ENCODE measurements at places on chromosomes 11 and 22. TPM values are rescaled to one million over a fixed set of nuclear protein-coding genes. Genes with fewer than 3 reads are reported as not detected.

DNA sequence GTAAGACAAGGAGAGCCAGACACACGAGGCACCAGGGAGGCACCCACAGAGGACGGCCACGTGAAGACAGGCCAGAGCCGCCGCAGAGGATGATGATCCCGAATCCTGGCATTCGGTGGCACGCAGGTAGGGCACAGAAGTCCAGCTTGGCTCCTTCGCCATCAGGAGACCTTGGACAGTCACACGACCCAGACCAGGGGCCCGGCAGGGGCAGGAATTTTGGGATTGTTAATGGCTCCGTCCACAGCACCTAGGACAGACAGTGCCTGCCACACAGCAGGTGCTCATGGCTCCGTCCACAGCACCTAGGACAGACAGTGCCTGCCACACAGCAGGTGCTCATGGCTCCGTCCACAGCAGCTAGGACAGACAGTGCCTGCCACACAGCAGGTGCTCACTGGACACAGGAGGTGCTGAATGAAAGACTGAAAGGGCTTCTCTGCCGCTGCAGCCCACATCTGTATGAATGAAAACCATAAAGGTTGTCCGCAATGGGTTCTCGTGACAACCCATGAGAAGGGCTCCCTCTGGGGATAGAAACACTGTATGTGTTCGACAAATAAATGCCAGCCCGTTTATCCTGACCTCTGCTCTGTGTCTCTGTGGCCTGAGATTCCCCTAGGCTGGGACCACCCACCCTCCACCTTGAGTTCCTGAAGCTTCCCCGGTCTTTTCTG is 341.6 kb downstream of the CTTN start:
- no peak for DNase-seq

GRCh38 chr22:23562186-23562585 is 17.9 kb downstream of the IGLL1 start:
- DNase-seq, result no peak

DNA sequence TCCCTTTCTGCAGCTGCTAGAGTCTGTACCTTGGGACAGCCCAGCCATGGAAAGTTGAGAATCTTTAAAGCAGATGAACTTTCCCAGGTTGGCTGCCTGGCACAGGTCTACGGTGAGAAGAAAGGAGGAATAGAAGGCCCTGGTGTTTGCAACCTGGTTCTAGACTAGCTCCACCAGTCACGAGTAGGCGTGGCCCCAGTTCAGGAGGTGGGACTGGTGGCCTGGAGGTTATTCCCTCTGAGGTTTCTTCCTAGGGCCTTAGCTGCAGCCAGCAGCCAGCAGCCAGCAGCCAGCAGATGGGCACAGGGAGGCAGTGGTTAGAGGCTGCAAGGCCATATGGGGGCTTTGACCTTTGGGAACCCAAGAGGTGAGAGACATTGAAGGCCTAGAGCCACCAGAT is 40.9 kb downstream of the PRDM11 start:
- DNase-seq, result no peak

Gene OR8D4
- total RNA-seq, result not detected

Gene CELSR1
- 2.5 TPM for total RNA-seq

Gene CATSPER1
- total RNA-seq, result 0.24 TPM

Gene CTR9
- total RNA-seq, result 23.6 TPM

DNA sequence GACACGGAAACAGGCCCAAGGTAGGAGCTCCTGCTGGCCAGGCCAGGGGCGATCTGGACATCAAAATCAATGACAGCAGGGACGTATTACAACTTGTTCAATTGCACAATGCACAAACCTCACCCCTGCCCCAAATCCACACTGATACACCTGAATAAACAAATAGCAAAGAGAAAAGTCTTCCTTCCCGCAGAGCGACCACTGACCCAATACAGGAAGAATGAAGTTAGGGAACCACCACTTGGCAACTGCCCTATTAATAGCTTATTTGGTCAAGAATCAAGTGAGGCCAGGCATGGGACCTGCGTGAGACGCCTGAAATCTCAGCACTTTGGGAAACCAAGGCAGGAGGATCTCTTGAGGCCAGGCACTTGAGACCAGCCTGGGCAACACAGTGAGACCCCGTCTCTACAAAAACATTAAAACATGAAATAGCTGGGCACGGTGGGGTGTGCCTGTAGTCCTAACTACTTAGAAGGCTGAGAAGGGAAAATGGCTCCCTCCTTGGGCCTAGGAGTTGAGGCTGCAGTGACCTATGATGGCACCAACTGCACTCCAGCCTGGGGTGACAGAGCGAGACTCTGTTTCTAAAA is 109.1 kb downstream of the MED15 start:
- no peak for DNase-seq

GRCh38 chr11:117187007-117187406 is 8.5 kb downstream of the SIDT2 start:
- peak; percentile 11 for DNase-seq

Gene C1QTNF5
- 24.6 TPM for total RNA-seq

- DNase-seq, result no peak
Observed at GRCh38 chr11:111322534-111322933, 24.2 kb downstream of the POU2AF3 start.

DNA sequence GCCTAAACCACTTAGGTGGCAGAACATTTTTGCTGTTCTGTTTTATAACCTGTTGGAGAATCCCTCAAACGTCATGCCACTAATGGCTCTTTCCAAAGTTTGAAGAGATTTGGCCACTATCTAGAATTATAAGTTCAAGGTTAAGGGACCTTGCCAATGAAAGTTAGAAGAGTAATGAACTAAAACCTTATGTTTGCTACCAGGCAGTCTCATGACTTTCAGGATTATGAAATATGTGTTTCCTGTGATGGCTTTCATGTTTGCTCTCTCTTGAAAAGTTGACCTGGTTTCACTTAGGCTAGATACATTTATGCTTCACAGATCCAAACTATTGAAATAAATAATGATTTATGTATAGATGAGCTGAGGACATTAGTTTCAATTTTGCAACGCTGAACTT is 340.0 kb downstream of the LRRC4C start:
- no peak for DNase-seq

DNA sequence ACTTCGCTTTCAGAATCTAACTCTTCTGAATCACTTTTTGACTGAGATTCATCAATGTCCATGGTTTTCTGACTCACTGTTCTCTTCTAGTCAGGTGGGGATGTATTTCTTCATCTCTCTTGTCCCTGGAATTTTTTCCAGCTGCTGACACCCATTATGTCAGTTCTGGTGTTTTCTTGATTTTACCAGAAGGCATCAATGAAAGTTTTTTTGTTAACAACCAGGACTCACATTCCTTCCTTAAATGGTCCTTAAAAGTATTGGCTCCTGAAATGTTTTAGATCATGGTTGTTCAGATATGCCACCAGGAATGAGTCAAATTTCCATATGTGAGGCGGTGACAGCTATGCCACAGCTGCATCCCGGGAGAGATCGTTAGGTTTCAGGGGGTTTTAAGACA is 12.9 kb downstream of the MICAL2 start:
- no peak for DNase-seq

Gene CLTCL1
- 14.3 TPM for total RNA-seq

Gene VSIG2
- 2.0 TPM for total RNA-seq

All from omental fat pad (tissue), 4 donors.